ENCODE measurements at places on chromosomes 7 and 10. TPM values are rescaled to one million over a fixed set of nuclear protein-coding genes. Genes with fewer than 3 reads are reported as not detected.

The PYROXD2 gene
- total RNA-seq: 5.0 TPM

The GRID2IP gene
- not detected for total RNA-seq

The MAP3K8 gene
- 6.9 TPM for total RNA-seq

The UNCX gene
- not detected for total RNA-seq

The PURB gene
- total RNA-seq: 31.5 TPM

The TAC1 gene
- not detected for total RNA-seq

The SYT15 gene
- under 0.01 TPM for total RNA-seq

The ASL gene
- 20.0 TPM for total RNA-seq

The ANKMY2 gene
- total RNA-seq: 16.0 TPM

The NPY4R2 gene
- total RNA-seq: not detected

The COBL gene
- 9.3 TPM for total RNA-seq

The TMEM139 gene
- not detected for total RNA-seq
